ENCODE measurements at places on chromosomes 7 and 10. TPM values are rescaled to one million over a fixed set of nuclear protein-coding genes. Genes with fewer than 3 reads are reported as not detected.

PLEKHS1 gene
- total RNA-seq = 0.14 TPM

- no peak for DNase-seq
Measured at GRCh38 chr7:64914557-64914956, 11.5 kb downstream of the ZNF273 start.

DNA sequence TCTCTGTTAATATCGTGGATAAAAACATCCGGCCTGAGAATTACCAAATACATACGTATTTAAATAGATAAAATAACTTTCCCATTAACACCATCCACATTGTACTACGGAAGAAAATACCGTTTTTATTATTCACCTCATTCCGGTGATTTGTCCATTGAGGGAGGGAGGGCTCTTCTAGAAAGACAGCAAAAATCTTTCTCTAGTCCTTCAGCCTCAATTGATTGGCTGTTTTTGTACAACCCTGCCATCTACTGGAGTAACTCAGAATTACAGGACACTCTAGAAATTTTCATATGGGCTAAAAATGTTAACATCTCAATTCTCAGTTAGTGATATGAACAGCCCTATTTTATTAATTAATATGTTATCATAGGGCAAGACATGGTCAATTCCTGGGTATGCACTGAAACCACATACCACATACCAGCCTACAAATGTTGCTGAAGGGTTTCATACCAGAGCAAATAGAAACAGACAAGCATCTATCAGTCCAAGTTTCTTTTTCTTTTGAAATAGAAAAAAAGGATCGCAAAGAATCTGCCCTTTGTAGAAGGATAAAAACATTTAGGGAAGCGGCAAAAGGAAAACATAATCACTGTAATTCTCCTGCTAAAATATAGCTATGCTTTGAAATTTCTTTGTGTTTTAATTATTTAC lies 55.8 kb upstream of the CDCA7L start:
- no peak for DNase-seq

DNA sequence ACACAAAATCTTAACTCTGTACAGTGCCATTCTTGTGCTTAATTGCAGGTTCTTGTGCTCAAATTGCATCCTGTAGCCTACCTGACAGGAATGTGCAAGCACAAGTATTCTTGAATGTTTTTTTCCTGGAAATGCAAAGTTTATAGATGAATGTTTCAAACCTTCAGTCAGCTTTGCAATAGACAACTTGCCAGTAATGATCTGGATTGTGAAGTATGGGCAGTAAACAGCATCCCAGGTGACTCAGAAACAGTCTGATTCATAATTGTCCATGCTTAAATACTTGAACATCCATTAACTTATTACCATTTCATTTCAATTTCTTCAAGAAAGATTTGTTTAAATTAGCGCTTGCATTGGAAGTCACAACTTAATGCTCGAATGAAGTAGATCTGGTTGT lies 347.2 kb downstream of the SDK1 start:
- DNase-seq = no peak

DNA sequence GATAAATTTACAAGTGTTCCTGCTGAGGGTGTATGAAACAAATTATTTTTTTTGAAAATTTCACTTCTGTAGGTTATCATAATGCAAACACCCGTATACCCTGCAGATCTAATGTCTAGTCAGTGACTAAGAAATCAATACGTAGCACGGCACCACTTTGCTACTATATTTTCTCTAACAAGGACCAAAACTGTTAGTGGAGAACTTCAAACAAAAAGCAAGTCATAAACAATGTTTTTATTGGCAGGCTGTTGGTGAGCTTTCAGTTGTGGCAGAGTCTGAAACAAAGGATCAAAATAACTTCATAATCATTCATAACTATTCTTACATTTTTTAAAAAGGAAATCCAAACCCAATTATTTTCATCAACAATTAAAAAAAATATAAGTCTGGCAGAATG lies 11.8 kb downstream of the SEM1 start:
- DNase-seq = no peak
